Epithelial cell of umbilical artery (primary cell): ENCODE measurements at places on chromosomes 6 and 20. TPM values are rescaled to one million over a fixed set of nuclear protein-coding genes. Genes with fewer than 3 reads are reported as not detected.

BMP6 gene
- 232 and 248 TPM in 2 replicates for total RNA-seq

ZDHHC14 gene
- total RNA-seq = 4.9 and 7.8 TPM in 2 replicates

NDUFAF5 gene
- 21.7 and 25.3 TPM in 2 replicates for total RNA-seq

NKAIN2 gene
- total RNA-seq = under 0.01 TPM in 1 of 2 replicates, not detected in the other

NRSN1 gene
- total RNA-seq = not detected in 2 replicates

DOK5 gene
- total RNA-seq = 0.32 and 2.4 TPM in 2 replicates

SERPINB1 gene
- total RNA-seq = 52.3 and 54.6 TPM in 2 replicates

TFEB gene
- 2.3 and 4.0 TPM in 2 replicates for total RNA-seq

CTAGE9 gene
- not detected in 2 replicates for total RNA-seq

NQO2 gene
- total RNA-seq = 14.0 and 30.2 TPM in 2 replicates

C6orf163 gene
- total RNA-seq = 0.32 and 0.46 TPM in 2 replicates

ADA gene
- total RNA-seq = 44.1 and 49.4 TPM in 2 replicates

BTNL2 gene
- total RNA-seq = not detected in 2 replicates

POU3F2 gene
- not detected in 2 replicates for total RNA-seq

RHAG gene
- total RNA-seq = not detected in 2 replicates
